CD8-positive, alpha-beta memory T cell (primary cell): ENCODE measurements at places on chromosomes 13 and 19. TPM values are rescaled to one million over a fixed set of nuclear protein-coding genes. Genes with fewer than 3 reads are reported as not detected.
A peak's percentile ranks its signal among the peaks of the same experiment; 100 is the strongest.

- no peak overlapping the region for H3K4me3 ChIP-seq
- peaks cover 24% of the 10 kb centered on the region for H3K4me1 ChIP-seq
- DNase-seq = no peak
- no peaks in the 10 kb centered on the region for H3K36me3 ChIP-seq
Measured at GRCh38 chr19:7924651-7925170, 1.2 kb downstream of the CTXN1 start.

DNA sequence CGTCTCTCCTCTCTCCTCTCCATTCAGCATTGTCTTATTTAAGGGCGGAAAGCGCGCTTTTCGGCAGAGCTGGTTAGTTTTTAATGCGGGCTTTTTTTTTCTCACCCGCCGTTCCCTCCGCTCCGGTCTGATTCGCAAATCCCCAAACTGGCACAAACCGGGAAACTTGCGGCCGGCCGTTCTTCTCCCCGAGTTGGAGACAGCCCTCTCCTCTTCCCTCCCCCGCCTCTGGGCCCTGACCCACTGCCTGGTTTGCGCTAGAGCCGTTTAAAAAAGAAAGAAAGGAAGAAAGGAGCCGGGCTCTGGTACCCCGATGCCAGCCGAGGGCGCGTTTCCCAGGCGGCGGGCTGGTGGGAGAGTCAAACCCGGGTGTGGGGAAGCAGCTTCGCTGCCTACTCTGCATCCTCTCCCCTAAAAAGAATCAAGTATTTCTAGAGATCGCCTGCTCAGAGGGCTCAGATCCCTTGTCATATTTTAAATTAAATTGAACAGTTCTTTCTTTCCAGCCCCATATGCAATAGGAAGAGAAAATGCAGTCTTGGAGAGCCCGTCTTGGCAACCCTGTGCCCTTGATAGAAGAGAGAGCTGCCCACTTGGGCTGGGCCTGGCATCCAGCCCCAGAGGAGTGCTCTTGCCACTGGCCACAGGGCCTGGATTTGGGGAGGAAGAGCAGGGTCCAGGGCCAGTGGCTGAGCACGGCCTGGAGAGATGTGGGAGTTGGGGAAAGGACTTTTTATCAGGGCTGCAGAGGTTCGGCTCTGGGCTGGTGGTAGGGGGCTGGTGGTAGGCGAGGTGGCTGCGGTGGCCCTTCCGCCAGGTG is 19.0 kb downstream of the NFIX start:
- peak overlapping the region; percentile 25 for H3K4me3 ChIP-seq
- H3K36me3 ChIP-seq = no peaks in the 10 kb centered on the region
- peaks cover 25% of the 10 kb centered on the region for H3K4me1 ChIP-seq
- H3K27me3 ChIP-seq = peaks cover 34% of the 10 kb centered on the region
- H3K27ac ChIP-seq = no peak overlapping the region

Gene ZNF610
- total RNA-seq = 0.91 TPM

DNA sequence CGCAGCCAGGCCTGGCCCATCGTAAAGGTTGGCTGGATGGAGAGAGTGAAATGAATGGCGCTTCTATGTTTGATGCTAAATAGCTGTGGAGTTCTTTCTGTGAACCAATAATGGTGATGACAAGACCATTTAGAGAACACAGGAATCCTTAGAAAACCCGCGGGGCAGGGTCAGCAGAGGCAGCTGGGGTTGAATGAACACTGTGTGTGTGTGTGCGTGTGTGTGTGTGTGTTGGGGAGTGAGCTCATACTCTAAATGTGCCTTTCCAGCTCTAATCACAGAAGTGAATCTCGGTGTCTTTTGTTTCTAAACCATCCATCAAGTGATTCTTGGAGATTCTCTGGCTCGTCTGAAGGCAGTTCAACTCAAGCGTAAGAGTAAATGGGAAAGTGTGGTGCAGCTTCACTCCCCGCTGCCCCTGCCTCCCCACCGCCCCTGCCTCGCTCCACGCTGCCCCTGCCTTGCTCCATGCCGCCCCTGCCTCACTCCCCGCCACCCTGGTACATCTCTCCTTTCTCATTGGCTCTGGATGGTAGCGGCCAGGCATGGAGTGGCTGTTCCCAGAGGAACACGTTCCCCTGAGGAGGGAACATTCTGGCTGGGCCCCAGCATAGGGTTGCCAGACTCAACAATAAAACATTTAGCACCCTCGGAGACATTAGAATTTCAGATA is 21.2 kb downstream of the TMPRSS9 start:
- H3K27me3 ChIP-seq = no peaks in the 10 kb centered on the region
- no peaks in the 10 kb centered on the region for H3K4me1 ChIP-seq
- H3K4me3 ChIP-seq = no peak overlapping the region
- H3K27ac ChIP-seq = no peak overlapping the region
- H3K36me3 ChIP-seq = no peaks in the 10 kb centered on the region

Gene KLK4
- total RNA-seq = not detected

DNA sequence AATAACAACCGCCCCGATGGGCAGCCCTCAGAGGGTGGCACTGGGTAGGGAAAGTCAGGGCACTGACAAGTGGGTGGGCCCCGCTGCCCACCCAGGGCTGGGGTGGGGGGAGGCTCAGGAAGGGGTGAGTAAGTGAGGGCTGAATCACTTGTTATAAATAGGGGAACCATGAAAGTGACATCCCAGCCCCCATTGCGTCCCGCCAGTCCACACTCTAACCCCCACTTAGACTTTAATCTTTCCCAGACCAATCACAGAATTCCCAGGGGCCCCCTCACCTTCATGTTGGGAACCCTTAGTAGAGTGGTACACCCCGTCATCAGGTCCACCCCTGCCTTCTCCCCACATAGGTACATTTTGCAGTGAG is 37.0 kb upstream of the NANOS3 start:
- H3K4me1 ChIP-seq = peaks cover 84% of the 10 kb centered on the region
- H3K4me3 ChIP-seq = peak overlapping the region; percentile 86
- H3K36me3 ChIP-seq = no peaks in the 10 kb centered on the region
- DNase-seq = no peak
- H3K27ac ChIP-seq = peak overlapping the region; percentile 99
- no peaks in the 10 kb centered on the region for H3K27me3 ChIP-seq

GRCh38 chr19:16232568-16232967 is 34.9 kb downstream of the AP1M1 start:
- no peak overlapping the region for H3K4me3 ChIP-seq
- H3K36me3 ChIP-seq = peaks cover 15% of the 10 kb centered on the region
- H3K4me1 ChIP-seq = no peaks in the 10 kb centered on the region
- H3K27me3 ChIP-seq = no peaks in the 10 kb centered on the region
- DNase-seq = no peak
- H3K27ac ChIP-seq = no peak overlapping the region

GRCh38 chr13:79837741-79838450 is 356.9 kb downstream of the NDFIP2 start:
- no peak for DNase-seq
- no peak overlapping the region for H3K4me3 ChIP-seq
- no peak overlapping the region for H3K27ac ChIP-seq
- no peaks in the 10 kb centered on the region for H3K36me3 ChIP-seq
- no peaks in the 10 kb centered on the region for H3K4me1 ChIP-seq

DNA sequence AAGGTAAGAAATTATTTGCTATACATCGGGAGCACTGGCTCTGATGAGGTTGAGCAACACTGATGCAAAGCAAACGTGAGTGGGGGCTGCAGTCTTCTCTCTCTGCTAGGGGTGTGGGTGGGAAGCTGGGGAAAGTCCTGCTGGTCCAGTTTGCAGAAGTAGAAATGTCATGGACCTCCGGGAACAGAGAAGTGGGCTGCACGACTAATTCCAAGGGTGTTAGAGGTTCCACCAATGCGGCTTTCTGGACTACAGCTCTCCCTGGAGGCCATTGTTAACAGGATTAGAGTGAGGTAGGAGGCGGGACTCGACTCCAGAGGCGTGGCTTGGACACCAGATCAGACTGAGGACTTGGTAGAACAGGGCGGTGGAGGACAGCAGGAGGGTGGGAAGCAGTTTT is 5.7 kb upstream of the FBXO27 start:
- H3K4me1 ChIP-seq = no peaks in the 10 kb centered on the region
- no peaks in the 10 kb centered on the region for H3K36me3 ChIP-seq
- DNase-seq = no peak

DNA sequence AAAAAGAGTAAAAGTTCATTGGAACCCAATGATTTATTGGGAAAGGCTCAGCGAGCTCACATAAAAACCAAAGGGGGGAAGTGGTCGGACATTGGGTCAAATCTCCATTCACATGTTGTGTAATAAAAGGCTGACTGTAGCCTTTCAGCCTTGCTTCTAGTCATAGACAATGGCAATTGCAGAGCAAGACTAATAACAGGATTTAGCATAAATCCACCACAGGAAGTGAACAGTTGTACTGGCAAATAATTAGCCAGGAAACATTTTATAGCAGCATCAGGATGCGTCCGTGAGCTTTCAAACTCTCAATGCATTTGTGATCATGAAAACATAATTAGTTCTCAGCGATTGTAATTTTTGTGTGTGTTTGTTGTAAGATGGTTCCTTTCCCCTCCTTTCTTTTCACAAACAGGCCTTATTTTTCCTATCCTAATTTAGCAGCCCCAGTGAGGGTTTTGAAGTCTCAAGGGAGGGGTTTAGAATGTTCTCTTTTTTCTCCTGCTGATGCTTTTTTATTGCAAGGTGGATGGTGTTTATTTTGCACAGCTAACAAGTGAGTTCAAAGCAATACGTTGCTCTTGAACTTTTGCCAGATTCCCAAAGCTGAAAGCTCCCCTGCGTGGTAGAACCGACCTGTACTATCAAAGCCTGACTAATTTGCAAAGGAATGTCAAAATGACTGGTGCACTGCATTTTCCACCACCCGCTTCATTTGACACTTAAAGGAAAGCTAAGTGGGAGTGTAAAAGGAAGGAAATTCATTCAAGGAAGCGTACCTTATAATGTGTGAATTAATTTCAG is 105.6 kb downstream of the SPRY2 start:
- H3K36me3 ChIP-seq = no peaks in the 10 kb centered on the region
- H3K4me3 ChIP-seq = no peak overlapping the region
- DNase-seq = no peak
- no peaks in the 10 kb centered on the region for H3K4me1 ChIP-seq
- no peaks in the 10 kb centered on the region for H3K27me3 ChIP-seq

Gene CEACAM1
- 0.46 TPM for total RNA-seq

GRCh38 chr13:31431722-31432137 is 232.0 kb downstream of the B3GLCT start:
- no peak overlapping the region for H3K4me3 ChIP-seq
- DNase-seq = no peak
- no peaks in the 10 kb centered on the region for H3K36me3 ChIP-seq
- no peak overlapping the region for H3K27ac ChIP-seq
- no peaks in the 10 kb centered on the region for H3K27me3 ChIP-seq
